ENCODE measurements at places on chromosomes 6 and 20.

- DNase-seq, result no peak
Observed at GRCh38 chr6:65248101-65248610, 458.9 kb downstream of the EYS start.

DNA sequence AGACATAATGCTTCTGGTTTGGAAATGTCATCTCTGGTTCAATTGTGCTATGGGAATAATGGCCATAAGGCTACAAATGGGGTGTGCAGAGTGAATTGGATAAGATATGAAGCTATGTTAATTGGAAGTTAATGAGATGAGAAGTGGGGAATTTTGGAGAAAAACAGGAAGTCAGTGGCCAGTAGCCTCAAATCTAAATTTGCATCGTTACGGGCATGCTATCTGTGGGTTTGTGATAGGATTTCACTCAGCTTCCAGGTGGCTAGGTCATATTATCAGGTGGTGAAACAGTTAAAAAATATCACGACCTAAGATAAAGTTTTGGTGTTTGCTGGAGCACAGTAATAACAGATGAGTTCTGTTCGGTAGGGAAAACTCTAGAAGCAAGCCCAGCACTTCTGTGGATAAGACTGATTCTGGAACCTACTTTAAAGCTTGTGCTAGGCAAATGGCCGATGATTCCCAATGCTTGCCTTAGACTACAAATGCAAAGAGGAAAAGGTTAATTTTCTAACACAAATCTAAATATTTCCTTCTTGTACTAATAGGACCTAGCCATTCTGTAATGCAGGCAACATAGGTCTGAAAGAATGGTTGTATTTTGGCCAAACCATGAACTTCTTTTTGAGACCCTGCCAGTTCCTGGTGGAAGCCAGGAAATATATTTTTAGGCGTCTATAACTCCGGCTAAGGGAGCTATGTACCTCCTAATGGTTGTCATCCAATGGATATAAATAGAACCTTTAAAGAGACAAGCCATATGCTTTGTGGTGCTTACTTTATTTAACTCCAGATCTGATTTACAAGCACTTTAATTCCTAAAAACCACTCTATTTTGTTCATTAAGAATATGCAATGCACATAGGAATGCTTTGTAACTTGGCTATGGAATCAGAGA is 111.0 kb downstream of the PLCB1 start:
- no peak for DNase-seq

DNA sequence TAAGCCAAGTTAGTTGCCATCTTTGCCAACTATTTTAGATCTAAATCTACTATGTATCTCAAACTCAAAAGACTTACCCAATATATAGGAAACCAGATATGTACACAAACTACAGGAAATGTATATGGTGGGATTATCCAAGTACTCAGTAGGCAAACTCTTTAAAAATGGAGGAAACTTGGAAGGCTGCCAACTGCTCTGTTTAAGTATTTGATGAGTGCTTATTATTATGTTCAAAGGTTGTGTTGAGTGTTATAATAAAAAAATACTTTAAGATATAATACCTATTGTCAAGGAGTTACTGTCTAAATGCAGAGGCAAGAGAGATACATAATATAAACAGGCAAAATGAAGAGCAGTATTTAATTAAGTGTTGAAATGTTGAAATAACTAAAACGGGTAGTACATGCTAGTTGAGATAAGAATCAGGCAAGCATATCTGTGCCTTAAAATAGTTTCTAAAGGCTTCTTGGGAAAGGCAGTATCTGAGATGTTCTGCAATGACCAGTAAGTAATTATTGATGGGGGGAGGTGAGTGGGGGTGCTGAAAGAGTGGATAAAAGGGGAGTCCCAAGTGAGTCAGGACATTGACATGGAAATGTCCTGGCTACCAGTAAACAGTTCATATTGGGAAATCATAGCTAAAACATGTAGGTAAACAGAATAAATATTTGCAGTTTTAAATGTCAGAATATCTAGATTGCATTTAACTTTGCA is 6.5 kb upstream of the DST start:
- DNase-seq, result no peak

- DNase-seq, result no peak
Observed at GRCh38 chr20:37228656-37229055, 33.0 kb downstream of the GHRH start.

DNA sequence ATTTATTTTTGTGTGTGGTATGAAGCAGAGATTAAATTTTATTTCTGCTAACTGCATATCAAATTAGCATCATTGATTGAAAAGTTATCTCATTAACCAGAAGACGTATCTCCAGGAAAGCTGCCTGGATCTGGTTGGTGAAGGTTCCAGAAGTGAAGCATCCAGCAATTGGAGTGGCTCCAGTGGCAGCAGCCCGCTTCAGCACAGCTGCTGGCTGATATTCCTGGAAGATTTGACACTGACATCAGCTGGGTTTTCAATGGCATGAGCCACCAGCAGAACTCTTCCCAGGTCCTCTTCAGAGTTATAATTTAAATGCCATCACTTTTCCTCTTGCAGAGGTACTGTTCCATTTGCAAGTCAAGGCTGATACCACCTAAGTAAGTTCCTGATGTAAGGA is 363.5 kb downstream of the BCKDHB start:
- no peak for DNase-seq

DNA sequence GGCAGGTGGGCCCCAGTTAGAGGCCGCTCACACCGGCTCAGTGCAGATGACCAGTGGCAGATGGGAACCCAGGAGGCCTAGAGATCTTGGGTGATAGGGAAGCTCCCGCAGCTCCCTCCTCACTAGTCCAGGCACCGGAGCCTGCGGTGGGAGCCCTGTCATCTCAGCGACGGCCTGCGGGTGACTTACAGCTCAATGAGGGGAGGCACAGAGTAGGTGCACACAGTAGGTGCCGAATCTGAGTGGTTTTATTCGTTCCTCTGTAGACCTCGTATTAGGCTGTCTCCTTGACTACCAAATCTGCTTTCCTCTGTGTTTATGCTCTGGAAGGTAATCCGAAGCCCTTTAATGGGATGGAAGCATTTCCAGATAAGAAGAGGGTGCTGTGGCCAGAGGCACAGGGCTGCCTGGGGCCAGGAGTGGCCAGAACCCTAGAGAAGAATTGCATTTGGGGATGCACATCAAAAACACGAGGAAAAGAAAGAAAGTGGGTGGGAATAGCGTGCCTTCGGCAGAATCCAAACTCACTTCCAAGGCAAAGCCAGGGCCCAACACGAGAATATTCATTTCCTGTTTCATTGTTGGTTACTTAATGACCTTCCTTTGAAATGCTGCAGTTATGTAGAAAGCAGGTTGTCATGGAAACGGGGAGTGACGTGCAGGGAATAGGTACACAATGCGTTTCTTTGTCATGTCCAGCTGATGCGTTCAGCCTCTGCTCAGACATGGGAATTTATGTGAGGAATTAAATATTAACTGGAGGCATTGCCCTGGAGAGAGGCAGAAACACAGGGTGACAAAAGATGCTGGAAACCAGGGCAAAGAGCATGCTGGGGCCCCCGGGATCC is 24.7 kb downstream of the MYT1 start:
- DNase-seq, result no peak

DNA sequence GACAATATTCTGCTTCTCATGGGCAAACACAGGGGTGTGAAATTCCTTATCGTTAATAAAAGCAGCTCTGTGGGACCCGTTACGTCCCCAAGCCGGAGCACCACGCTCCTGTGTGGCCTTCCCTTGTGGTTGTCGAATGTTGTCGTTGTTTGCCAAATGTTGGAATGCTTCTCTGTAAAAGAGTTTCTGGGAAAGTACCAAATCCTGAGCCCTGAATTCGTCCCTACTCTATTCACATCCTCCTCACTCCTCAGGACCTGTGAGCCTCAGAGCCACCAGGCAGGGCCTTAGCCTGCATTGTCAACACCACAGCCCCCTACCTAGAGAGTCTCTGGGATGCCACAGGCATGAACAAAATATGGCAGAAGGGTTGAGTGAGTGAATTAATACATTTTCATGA is 64.0 kb downstream of the THBS2 start:
- DNase-seq, result no peak

DNA sequence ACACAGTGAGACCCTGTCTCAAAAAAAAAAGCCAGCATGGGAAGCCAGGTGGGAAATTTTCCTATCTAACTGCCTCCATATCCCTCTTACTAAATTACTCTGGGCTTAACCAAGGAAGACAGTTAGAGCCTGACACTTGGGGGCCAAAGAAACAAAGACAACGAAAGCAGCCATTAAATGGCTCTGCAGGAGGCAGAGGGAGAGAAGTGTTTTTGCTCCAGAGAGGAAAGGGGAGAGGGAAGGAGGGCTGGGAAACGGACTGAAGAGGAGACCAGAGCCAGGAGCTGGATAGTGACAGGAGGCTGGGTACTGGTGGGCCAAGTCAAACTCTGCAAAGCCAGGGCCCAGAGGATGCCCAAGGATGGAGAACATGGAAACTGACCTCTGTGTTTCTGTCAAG is 10.7 kb upstream of the TGIF2 start:
- no peak for DNase-seq

GRCh38 chr20:32218156-32218900 is 10.6 kb downstream of the POFUT1 start:
- no peak for DNase-seq

GRCh38 chr6:143605906-143606521 is 71.8 kb upstream of the PHACTR2 start:
- DNase-seq, result no peak

DNA sequence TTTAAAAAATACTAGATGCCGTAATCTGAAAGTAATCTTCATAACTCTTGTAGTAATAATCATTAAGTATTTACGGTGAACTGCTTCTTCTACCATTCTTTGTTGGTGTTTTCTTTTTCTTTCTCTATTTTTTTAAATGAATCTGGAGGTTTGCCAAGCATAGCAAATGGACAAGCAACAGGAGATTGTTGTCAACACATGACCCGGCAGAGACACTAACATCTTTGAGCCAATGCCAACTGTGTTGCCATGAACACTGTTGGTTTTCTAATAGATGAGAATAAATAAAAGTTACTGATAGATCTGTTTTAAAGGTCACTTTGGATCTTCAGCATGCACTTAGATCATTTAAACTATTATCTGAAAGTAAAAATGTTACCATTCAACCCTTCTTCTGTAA is 523.6 kb upstream of the EYS start:
- DNase-seq, result no peak

GRCh38 chr6:73739096-73739495 is 43.1 kb downstream of the CD109 start:
- peak; percentile 60 for DNase-seq

DNA sequence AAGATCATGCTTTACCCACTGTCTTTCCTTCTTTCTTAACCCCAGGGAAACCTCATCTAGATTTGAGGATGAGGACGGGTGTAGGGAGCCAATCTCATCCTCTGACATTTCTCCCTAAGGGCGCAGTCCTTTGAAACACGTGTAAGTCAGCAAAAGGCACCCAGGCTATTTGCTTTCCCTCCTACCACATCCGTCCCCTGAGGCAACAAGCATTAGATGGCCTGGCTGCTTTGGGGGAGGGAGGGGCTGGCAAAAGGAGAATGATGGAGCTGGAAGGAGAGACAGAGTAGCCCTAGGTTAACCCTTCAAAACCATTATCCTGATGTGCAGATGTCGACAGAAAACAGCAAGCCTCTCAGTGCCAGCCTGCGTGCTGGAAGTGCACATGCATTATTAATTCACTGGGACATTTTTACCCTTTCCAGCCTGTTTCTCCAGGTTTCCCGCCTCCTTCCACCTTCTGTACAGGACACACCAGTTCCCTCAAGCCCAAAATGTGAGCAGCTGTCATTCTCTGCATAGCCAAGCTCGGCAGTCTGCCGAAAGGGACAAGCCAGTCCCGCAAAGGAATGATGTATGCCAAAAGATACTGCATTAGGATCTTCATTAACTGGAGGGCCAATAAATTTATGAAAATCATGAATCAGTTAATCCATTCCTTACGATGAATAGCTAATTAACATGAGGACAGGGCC is 547.2 kb downstream of the CD83 start:
- no peak for DNase-seq

DNA sequence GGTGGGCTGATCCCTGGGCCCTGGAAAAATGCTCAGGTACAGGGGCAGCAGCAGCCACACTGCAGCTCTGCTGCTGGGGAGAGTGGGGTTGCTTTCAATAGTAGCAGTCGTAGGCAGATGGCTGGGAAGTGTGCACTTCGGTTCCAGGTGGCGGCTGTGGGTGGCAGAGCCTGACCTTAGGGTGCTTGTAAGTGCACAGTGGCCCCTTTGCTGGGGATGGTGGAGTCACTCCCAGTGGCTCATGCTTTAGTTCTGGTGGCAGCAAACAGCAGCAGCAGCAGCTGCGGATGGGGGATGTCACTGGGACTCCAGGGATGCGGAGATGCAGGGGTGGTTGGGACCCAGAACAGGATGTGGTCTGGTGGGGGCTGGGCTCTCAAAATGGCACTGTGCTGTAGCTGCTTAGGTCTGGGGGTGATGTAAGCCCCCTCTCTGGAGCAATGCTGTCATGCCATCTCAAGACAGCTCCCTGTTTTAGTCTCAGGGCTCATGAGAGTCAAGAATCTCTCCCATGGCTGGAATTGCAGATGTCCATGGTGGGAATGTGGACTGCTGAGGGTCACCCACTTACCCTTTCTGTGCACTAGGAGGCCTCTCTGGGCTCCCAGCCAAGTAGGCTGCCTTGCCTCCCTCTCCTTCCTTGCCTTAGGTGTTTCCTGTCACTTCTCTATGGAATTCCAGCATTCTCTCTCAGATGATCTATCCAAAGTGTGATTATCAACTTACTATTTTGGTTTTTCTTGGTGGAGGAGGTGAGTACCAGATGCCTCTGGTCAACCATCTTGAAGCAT is 146.7 kb upstream of the SLC22A23 start:
- DNase-seq, result no peak

DNA sequence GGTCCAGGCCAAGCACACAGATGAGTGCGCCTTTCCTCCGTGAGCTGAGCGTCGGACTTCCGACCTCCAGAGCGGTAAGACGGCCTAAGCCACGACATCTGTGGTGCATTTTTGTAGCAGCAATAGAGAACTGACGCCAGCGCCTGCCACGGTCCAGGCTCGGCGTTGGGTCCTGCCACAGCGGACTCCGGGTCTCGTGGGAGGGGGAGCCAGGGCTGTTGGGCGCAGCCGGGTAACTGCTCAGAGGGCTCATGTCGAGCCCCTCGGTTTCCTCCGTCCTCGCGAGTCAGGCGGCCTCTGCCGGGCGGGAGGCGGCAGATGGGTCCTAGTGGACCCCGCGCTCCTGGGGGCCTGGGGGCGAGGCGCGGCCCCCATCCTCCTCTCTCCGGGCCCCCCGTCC is 216.1 kb downstream of the QKI start:
- DNase-seq, result no peak

- DNase-seq, result no peak
Observed at GRCh38 chr20:58941471-58941870, 39.6 kb upstream of the NELFCD start.

DNA sequence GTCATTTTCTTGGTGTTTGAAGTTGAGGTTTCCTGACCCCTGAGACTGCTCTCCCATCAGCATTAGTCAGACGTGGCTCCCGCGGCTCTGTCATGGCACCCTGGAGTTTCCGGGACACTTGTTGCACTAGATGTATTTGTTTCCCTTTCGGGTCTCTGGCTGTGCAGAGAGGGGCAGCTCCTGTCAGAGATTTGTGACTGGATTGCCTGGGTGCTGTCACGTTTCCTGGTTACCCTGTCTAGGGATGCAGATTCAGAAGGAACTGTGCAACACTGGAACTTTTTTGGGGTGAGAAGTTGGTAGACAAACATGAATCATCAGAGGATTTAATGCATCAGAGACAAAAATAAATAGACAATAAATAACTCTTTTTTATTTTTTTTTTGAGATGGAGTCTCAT is 431.8 kb upstream of the MAN1A1 start:
- DNase-seq, result no peak

Data from ACHN (cell line).